ENCODE measurements at places on chromosomes 6 and 20.

DNA sequence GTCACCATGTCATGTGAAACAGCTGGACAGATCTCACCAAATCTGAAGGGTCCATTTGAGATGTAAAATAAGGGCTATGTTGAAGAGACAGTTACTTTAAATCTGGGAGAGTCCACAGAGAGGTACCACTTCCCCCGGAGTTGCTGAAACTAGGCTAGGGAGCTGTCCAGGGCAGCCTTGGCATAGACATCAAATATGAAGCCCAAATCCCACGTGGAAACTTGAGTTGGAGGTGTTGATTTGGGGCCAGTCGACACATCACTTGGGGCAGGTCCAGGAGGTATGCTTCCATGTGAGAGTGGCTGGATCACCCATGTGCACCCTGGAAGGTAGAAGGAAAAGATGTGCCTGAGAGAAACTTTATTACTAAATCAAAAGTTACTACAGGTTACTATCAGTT, 12.0 kb upstream of the SERPINB9 start:
- DNase-seq = no peak

DNA sequence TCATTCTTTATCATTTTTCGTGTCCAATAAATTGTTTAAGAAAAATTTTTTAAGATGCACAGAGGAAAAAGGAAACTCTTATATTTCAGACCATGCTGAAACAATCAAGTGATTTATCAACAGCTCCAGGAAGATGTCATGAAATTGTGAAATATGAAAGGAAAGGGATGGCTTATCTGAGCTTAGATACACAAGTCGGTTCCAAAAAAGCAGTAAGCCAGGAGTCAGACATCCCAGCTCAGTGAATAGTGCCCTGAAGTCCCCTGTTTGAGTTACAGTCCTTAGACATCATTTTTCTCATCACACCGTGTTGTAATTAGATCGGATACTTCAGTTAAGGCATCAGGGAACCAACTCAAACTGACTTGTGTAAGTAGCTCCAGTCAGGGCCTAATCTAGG, 91.0 kb upstream of the SSTR4 start:
- DNase-seq = no peak

- DNase-seq = no peak
These were observed 5.2 kb downstream of the RAET1G start for GRCh38 chr6:149917679-149918078.

- no peak for DNase-seq
These were observed 310.4 kb downstream of the HAO1 start for GRCh38 chr20:7629880-7630279.

GRCh38 chr6:44456070-44456965, 68.8 kb downstream of the CDC5L start:
- DNase-seq = peak; percentile 64

DNA sequence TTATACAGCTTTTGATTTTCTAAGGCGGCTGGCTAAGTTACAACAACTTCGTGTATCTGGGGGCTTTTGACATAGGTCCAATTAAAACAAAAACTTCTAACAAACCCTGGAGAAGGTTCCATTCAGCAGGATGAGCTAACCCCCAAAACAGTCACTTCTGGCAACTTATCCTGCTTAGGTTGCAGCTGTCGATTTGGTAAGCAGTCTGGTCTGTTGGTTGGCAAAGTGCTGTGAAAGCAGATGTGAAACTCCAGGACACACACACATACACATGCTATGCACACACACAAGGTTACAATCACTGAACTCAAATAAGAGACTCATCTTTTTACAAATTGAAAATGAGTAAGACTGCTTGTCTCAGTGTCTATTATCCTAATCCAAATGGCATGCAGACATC, 119.0 kb upstream of the STMND1 start:
- DNase-seq = no peak

- DNase-seq = no peak
These were observed 98.9 kb downstream of the FYN start for GRCh38 chr6:111774346-111774703.

- DNase-seq = no peak
These were observed 96.0 kb upstream of the MAP3K4 start for GRCh38 chr6:160895562-160895961.

GRCh38 chr6:79170959-79171358, 63.5 kb downstream of the HMGN3 start:
- DNase-seq = no peak

GRCh38 chr20:42749556-42749955, 440.1 kb downstream of the PTPRT start:
- DNase-seq = no peak

DNA sequence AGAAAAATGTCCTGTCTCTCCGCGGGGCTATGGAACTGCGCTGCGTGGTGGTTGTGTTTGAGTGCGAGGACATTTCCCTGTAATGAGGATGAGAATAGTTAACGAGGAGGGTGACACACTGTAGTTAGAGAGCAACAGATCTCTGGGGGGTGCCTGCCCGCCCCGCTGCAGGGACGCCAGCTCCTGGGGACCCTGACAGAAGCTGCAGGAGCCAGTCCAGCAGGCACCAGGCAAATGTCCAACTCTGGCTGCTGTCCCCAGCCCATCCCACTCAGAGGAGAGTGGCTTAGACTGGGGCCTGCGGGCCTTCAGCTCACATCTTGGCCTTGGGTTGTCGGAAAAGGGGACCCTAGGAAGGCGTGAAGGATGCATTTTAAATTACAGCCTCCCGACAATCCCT, 92.9 kb upstream of the FOXP4 start:
- no peak for DNase-seq

DNA sequence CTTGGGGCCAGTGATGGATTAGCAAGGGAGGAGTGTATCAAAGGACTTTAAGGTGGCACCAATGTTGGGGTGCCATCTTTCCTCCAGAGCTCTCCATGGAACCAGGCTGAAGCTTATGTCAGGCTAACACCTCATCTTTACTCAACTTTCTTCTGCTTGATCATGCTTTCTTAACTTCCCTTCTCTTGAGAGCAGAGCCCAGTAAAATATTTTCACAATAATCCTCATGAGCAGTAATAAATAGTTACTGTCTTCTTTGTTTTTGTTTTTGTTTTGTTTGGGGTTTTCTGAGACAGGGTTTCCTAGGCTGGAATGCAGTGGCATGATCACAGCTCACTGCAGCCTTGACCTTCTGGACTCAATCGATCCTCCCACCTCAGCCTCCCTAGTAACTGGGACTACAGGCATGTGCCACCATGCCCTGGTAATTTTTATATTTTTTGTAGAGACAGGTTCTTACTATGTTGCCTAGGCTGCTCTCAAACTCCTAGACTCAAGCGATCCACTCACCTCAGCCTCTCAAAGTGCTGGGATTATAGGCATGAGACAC, 127.9 kb upstream of the TOP1 start:
- DNase-seq = no peak

Data from Kasumi-1 (cell line).